ENCODE measurements at places on chromosomes 5 and 9. TPM values are rescaled to one million over a fixed set of nuclear protein-coding genes. Genes with fewer than 3 reads are reported as not detected.

ANKRD31 gene
- total RNA-seq = 0.38 TPM

SLC6A7 gene
- total RNA-seq = not detected

OGN gene
- 3.8 TPM for total RNA-seq

- no peak for DNase-seq
Measured at GRCh38 chr5:119926301-119926700, 296.9 kb downstream of the FAM170A start.

GRCh38 chr9:274406-274805 is 59.7 kb downstream of the DOCK8 start:
- no peak for DNase-seq

DNA sequence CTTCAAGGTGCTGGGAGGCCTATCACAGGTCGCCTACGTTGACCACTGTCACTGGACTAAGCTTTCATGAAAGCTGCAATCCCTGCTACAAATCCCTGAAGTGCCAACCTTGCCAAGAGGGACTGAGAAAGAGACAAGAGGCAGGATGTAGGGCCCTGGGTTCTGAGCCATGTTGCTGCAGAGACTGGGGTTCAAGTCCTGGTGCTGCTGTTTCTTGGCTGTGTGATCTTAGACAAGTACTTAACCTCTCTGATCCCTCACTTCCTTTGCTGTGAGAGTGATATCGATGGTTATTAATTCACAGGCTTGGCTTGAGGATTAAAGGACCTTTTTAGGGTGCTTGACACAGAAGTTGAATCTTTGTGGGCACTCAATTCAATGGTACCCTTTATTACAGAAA is 15.5 kb downstream of the CSF1R start:
- DNase-seq = no peak

- no peak for DNase-seq
Measured at GRCh38 chr5:102638912-102639652, 116.0 kb upstream of the PAM start.

DNA sequence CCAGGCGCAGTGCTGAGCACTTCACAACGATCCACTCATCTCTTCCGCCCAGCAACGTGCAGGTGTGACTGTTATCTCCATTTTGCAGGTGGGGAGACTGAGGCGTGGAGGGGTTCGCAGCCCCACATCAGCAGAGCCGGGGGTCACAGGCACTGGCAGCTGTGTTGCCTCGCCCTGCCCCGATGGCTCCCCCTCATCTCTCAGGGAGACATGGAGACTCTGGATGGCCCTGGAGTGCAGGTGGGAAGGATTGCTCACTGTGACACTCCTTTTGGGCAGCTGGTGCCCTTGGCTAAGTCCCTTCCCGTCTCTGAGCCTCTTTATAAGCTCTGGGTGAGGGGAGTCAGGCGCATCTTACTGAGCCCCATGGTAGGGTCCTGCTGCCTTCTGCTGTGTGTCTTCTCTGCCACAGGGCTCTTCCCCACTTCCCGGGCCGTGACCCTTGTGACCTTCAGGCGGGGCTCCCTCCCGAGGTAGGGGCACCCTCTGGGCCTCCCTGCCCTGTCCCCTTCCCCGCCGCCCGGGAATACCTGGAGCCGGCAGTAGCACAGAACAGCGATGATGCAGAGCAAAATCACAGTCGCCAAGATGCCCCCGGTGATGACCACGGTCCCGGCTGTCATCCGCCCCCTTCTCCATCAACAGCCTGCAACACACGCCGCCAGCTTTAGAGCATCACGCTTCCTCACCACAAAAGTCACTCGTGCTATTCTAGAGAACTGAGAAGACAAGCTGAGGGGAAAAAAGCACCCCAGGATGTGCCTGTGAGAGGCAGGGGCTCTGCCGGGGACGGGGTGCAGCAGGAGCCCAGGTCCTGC is 29.4 kb downstream of the FAM163B start:
- no peak for DNase-seq

DNA sequence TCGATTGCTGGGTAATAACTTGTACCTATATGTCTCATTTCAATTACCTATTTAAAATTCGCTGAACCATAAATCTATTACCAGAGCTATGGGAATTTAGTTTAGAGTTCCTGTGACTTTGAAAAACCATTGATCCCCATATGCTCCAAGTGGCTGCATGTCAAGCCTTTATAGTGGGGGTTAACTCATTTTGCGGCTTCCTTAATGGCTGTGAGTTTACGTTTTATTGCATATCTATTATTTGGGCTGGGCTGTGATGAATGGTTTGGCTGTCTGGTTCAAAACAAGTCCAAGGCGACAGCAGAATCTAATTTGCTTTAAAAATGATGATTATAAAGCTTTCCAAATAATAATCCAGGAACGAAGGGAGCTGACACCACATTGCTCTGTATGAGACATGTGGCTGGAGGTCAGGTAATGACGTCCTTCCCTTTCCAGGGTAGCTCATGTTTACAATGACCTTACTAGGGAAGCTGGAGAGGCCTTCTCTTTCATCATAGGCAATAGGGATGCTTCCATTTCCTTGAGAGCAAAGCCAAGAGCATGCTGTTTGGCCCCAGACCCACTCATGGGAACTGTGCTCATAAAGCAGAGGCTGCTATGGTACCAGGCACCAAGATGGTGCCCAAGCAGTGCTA is 258.3 kb downstream of the HSPA4 start:
- no peak for DNase-seq

- DNase-seq = no peak
Measured at GRCh38 chr9:133065070-133065388, 3.2 kb downstream of the CEL start.

- DNase-seq = no peak
Measured at GRCh38 chr9:36870960-36871359, 163.1 kb downstream of the PAX5 start.

GRCh38 chr5:145978708-145979107 is 42.3 kb downstream of the SH3RF2 start:
- DNase-seq = no peak
